ENCODE measurements at places on chromosomes 12 and 14.

DNA sequence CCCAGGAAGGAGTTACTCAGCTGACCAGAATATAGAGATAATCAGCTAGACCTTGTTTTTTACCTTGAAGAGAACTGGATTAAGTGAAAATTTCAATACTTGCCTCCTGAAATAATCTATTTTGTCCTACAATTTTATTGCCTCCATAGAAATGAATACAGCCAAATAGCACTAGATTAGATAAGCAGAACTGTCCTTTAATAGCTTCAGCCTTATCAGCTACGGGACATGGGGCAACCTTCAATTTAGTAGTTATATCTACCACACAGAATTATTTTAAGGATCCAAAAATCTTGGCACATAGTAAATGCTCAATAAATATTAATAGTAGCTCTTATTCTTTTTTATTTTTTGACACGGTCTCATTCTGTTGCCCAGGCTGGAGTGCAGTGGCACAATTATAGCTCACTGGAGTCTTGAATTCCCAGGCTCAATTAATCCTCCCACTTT lies 67.2 kb upstream of the PLEKHG3 start:
- no peak for DNase-seq

GRCh38 chr12:47079468-47079980 lies at the start of the genes AMIGO2 and PCED1B:
Gene AMIGO2, minus strand, starts transcription at chr12:47079959. Its CDS starts 957 bp downstream, at chr12:47079002.
Gene PCED1B, plus strand, starts transcription at chr12:47079621. Its CDS starts 155,443 bp downstream, at chr12:47235064.
- DNase-seq = peak; percentile 33

- DNase-seq = peak; percentile 7
Measured at GRCh38 chr14:29016050-29016900, 249.7 kb downstream of the FOXG1 start.

DNA sequence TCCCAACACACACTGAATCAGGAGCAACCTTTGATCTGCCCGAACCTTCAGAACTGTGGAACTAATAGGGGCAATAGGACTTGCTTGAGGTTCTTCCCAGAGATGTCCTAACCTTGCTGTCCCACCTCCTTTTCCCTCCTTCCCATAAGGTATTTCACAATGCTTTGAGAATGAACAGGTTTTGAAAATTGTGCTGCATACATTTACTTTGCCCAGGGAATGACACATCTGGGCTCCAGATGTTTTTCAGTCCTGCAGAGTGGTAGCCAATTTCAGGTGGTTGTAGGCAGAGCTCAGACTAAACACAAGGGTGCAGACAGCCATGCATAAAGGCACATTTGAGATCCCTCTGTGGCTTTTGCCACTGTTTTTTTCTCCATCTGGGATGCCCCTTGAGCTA lies 206.7 kb upstream of the PWP1 start:
- peak; percentile 63 for DNase-seq

GRCh38 chr14:29930283-29930682 lies 2.6 kb upstream of the PRKD1 start:
- no peak for DNase-seq

- DNase-seq = no peak
Measured at GRCh38 chr12:25926536-25926935, 31.9 kb upstream of the RASSF8 start.

- DNase-seq = no peak
Measured at GRCh38 chr12:76848132-76848531, 30.7 kb downstream of the CSRP2 start.

DNA sequence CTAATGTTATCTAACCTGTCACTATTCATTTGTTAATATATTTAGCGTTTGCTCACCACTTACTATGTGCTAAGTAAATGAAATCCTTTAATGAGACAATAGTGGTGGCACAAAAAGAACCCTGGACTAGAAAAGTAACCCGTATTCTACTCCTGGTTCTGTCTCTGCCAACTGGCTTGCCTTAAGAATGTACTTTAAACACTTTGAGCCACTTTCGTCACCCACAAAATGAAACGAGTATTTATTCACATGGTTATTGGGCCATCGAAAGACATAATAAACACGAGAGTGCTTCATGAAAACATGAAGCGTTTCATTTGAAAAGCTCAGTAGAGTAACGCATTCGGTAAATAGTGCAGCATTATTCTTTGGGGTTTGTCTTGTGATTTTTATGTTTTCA lies 254.7 kb downstream of the EGLN3 start:
- DNase-seq = no peak

DNA sequence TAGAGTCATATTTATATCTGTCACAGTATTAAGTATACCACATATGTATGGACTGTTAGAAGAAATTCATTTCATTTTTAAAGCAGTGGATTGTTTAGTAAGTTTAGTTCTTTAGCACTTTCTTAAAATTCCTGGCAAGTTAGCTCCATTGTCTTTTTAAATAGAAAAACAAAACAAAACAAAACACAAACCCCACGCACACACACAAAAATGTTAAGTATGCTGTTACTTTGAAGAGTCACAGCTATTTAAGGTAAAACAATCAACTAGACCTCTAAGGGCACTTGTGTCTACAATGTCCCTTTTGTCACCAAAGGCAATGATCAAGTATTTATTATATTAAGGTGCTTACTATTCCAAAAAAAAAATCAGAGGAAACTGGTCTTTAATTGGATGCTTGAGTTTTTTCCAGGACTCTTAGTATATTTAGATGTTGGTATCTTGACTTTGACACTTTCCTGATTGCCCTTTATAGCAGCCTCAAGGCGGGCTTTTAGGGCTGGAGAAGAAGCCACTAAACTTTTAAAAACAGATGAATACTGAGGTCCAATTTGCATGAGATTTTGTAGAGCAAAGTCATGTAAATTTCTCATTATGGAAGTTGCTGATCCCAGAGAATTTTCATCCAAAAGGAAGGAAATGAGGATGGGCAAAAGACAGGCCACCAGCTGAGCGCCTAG lies 85.5 kb upstream of the HECTD1 start:
- no peak for DNase-seq

GRCh38 chr12:64510667-64511066 lies 58.7 kb downstream of the TBK1 start:
- no peak for DNase-seq

- DNase-seq = no peak
Measured at GRCh38 chr14:70677341-70677740, 35.6 kb downstream of the TTC9 start.

- DNase-seq = no peak
Measured at GRCh38 chr14:41606282-41606531, 469 bp upstream of the LRFN5 start.

DNA sequence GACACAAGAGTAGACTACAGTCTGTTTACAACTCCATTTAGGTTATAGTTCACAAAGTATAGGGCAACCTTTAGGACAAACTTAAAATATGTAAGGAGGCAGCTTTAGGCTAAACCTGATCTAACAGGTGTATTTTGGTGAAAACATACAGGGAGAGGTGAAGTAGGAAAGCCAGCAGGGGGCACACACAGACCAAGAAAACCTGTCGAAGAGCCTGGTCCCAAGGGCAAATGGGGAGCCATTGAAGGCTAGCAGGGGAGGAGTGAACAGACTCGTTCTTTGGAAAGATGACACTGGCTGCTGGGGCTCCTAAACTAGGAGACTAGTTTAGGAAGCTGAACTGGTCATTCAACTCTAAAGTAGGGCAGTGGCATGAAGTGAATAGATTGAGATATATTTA lies 138.8 kb upstream of the WSCD2 start:
- DNase-seq = peak; percentile 37

GRCh38 chr12:79274501-79275064 lies 410.0 kb downstream of the SYT1 start:
- DNase-seq = no peak

DNA sequence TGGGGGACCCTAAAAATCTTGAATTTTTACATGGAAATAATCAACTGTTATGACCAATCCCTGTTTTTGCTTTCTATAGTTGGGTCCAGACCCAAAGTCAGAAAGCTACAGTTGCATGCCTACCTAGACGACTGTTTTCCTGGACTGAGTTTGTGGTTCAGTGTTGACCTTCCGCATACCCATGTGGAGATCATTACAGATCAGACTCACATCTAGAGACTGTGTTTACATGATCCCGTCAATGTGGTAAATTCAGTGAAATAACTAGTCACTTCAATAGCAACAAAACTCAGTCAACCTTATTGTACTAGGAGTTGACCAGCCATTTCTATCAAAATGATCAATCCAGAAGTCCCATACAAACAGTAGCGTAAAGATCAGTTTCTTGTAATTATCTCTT lies 257.6 kb downstream of the EGLN3 start:
- DNase-seq = no peak

- no peak for DNase-seq
Measured at GRCh38 chr14:60221457-60221856, 27.6 kb upstream of the PPM1A start.

GRCh38 chr12:52670961-52671360 lies 9.2 kb downstream of the KRT1 start:
- DNase-seq = no peak

DNA sequence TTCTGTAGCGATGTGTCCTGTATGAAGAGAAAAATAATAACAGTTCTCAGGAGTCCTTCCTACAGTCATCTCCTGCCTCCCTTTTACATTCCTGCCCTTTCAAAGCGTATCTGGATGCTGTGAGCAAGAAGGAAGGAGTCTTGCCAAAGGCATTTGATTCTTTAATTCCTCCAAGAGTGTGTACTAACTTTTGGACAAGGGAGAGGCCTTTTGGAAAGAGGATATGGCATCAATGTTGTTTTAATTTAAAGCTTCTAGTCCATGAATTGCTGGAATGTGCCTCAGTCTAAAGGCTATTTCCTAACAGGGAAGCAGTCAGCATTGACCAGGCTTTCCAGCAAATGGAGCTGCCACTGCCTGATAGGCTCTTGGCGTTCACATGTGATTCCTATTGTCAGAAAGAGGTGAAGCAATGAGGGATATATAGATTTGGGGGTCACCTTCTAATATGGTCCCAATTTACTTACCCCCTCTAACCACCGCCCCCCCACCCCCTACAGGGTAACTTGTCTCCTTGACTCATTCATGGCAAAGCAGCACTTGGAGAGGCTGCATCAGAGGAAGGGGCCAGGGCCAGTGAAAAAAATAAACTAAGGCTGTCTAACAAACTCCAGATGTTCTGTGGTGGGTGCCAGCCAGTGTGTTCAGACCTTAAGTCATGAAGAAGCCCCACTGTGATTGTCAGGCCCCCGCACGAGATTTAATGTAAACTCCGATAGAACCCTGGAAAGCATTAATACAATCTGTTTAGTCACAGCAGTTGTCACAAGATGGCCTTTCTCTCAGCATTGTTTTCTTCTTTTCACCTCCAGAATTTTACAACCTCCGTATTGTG lies 220.3 kb downstream of the FBXL14 start:
- DNase-seq = no peak

DNA sequence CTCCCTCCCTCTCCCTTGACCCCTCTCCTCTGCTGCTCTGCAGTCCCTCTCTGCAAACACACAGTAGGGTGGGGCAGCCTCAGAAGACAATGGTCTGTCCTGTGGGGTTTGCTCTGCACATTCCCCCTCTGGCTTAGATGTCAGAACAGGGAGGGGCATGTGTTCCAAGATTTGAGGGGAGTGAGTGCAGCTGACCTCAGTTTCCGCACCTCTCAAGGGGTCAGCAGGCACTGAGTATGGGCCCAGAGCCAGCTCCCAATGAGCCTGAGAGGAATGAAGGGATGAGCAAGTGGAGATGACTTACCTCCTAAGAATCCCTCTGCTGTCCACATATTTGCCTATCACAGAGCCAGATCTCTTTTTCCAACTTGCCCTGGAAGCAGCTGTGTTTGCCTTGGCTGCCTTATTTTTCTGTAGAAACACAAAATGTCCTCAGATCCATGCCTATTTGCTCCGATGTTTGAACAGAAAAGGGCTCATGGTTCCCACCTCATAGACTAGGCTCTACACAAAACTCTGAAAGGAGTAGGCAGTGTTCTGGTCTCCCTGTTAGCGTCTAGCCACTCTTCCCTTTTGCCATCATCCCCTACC lies 111.4 kb downstream of the CRACR2A start:
- DNase-seq = peak; percentile 47

DNA sequence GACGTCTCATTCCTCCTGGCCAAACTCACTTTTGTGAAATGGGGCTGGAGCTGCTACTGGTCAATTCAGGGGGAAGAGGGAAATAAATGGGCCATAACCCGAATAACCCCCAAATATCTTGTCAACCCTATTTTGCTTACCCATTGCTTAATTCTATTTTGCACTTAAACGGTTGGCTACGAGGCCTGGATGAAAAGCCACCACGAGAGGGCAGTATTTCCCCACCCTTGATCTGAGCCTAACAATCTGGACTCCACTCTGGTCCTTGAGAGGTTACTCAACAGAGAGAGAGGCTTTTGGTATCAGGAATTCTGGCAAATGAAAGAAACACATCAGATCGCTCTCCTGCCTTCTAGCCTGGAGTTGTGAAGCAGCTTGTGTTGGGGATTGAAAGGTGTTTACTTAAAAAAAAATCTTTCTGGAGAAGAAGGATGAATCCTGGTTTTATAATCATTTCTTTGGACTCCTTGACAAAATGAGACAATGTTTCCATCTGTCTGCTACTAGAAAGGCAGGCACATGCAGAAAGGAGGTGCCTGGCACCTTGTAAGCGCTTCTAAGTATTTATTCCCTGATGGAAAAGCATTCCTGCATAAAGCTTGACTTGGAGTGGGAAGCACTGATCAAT lies 22.4 kb upstream of the FBXO21 start:
- peak; percentile 83 for DNase-seq

DNA sequence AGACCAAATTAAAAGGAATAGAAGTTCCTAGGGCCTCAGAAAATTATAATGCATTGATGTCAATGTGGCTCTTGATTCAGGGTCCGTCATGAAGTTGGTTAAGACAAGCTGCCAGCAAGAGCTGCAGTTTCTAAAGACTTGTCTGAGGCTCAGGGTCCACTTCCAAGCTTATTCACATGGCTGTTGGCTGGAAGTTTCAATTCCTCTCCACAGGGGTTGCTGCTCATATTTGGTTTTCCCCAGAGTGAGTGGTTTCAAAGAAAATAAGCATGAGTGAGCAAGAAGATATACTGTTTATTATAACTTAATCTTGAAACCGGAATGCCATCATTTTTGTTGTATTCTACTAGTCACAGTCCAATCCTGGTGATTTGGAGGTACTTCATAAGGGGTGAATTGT lies 1247.4 kb downstream of the LRFN5 start:
- no peak for DNase-seq

DNA sequence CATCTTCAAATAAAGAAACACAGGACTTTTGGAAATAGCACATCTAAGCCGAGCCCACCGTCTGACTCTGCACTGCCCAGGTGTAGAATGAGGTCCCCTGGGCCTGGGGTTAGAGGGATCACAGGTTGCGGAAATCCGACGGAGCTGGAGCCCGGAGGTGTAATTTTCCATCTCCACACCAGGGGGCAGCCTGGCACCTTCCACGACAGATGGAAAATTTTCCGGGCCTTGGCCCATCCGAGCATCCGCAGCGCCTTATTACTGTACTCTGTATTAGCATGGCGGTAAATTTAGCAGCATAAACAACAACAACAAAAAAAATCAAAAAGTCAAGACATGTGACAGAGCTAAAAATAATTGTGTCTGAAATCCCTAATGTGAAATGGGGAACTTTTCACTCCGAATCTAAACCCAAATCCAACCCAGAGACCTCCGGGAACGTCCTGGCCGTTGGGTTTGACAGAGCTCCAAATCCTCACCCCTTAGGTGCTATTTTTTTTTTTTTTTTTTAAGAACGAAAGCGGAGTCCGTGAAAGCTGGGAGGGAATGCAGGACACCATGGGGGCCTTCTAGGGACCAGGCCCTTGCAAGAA lies 93.9 kb downstream of the KSR2 start:
- peak; percentile 82 for DNase-seq

GRCh38 chr12:59820594-59821011 lies 224.8 kb downstream of the SLC16A7 start:
- no peak for DNase-seq

GRCh38 chr12:43758247-43758727 lies 303 bp downstream of the PUS7L start:
- DNase-seq = peak; percentile 47

All from SK-N-SH (cell line).